ENCODE measurements at places on chromosomes 4 and X.
A peak's percentile ranks its signal among the peaks of the same experiment; 100 is the strongest.

- no peak for DNase-seq
Measured at GRCh38 chr4:20026456-20026855, 225.2 kb upstream of the SLIT2 start.

- no peak for DNase-seq
Measured at GRCh38 chr4:18923496-18924161, 902.1 kb upstream of the LCORL start.

DNA sequence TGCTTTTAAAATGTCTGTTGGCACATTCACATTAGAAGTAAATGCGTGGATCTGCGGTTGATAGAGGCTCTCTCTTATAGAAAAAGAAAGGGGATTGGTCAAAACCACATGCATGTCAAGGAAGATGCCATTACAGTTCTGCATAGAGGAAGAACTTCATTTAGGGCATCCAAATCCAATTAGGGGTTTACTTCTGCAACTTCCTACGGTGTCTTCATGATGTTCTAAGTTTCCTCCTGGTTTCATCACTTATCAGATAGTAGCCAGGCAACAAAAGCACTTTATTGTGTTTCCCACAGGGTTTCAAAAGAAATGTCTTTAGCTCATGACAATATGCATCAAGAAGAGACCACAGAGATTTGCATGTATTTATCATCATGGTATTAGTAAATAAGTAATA lies 136.0 kb upstream of the HPGD start:
- DNase-seq = no peak

DNA sequence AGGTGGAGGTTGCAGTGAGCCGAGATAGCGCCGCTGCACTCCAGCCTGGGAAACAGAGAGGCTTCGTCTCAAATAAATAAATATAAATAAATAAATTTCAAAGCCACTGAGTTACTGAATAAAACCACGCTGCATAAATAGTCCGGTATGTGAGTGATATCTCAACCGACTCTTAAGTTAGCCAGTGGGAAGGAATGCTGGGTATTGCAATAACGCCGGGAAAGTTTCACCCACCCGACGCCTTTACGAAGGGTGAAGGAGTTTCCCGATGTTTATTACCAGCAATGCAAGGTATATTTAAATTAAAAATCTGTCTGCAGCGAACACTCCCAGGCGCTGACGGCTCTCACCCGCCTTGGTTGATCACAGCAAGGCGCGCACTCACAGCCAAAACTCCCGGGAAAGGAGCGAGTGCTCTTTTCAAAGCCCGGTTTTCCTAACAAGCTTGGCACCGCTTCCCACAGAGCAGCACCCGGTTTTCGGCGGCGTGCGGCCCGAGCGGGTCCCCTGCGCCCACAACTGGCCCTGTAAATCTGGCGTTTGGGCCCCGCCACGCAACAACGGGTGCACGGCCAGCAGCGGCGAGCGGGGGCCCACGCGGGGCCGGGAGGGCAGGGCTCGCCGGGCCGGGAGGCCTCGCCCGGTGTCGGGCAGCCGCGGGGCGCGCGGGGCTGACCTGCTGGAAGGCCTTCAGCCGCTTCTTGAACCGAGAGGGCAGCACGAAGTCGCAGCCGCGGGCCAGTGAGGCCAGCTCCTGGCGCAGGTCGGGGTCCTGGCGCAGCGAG lies 13.7 kb downstream of the PPP2R3B start:
- no peak for DNase-seq

GRCh38 chr4:164304101-164304639 lies 449.8 kb upstream of the SMIM31 start:
- no peak for DNase-seq

GRCh38 chr4:4488405-4489404 lies 53.1 kb downstream of the STX18 start:
- DNase-seq = peak; percentile 59

DNA sequence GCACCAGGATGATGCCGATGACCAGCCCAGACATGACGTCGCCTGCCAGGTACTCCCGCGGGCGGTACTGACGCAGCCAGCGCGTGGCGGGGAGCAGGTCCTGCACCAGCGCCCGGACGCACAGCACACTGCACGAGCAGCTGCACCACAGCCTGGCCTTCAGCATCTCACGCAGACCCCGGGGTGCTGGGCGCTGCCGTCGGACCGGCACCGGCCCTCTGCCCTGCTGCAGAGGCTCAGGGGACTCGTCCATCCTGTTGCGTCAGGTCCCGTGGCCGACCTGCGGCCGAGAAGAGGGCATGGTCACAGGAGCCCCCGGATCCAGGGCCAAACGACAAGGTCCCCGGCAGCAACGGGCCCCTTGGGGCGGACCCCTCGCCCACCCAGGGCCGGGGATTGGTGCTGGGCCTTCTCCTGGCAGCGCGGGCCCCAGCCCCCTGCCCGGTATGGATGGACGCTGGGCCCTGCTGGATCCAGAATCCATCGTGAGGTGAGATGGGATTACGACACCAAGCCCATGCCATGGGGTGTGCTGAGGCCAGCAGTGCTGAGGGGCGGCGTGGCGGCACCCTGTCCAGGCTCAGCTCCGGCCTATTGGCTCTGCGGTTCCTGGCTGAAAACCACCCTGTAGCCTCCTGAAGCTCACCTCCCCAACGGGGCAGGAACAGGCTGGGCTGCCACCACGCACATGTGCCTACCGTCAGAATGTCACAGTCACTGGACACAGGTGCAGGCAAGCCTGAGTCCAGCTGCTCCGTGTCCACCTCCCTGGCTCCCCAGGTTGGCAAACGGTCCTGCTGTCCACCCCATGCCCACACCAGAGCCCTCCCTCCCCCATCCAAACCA lies 1.5 kb downstream of the SLC26A1 start:
- no peak for DNase-seq

- no peak for DNase-seq
Measured at GRCh38 chr4:24104158-24104565, 214.3 kb upstream of the PPARGC1A start.

- no peak for DNase-seq
Measured at GRCh38 chrX:18698737-18699650, 8.5 kb upstream of the PPEF1 start.

GRCh38 chrX:96314985-96315384 lies 369.7 kb upstream of the DIAPH2 start:
- no peak for DNase-seq

DNA sequence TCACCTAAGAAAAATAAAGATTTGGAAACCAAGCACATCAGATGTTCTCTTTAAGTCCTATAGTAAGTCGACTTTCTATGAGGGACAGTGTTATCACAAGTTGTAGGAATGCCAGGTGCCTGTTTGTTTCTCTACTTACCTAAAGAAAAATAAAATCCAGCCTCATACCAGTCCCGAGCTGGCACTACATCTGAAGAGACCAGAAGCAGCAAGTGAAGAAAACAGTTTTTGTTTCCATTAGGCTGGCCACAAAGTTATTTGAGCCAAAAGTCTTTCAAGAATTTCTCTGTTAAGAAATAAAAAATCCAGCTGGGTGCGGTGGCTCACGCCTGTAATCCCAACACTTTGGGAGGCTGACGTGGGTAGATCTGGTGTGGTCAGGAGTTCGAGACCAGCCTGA lies 10.8 kb upstream of the PPARGC1A start:
- no peak for DNase-seq

- no peak for DNase-seq
Measured at GRCh38 chr4:6734165-6734786, 18.3 kb downstream of the BLOC1S4 start.

GRCh38 chr4:1834047-1834775 lies 21.7 kb downstream of the LETM1 start:
- DNase-seq = no peak

- DNase-seq = no peak
Measured at GRCh38 chrX:80648023-80648422, 161.7 kb downstream of the BRWD3 start.

DNA sequence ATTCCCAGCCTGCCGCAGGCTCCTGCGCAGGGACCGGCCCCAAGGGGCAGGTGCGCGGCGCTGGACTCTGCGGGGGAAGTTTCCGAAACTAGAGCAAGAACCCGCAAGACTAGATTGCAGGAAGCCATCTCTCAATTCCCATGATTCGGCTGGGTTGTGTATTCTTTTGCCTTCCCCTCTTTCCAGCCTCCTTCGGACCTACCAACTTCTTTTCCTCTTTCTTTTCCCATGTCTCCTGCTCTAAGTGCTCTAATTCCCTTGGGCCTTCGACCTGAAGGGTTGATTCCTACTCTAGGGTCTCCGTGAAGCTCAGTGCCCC lies 645 bp upstream of the OPHN1 start:
- DNase-seq = no peak

DNA sequence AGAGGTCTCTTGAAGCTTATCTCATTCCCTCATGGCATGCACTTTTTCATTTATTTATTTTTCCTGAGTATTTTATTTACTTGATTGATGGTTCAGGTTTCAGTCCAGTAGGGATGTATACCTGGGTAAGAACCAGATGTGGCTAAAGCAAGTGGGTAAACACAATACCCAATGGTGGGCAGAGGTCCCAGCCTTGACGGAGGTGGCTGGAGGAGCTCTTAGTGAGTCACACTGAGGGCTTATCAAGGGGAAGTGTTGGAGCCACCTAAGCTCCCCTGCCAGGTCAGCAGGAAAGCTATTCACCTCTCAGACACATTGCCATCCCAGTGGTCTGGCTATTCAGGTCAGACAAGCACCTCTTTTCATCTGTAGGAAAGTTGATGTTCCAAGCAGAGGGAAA lies 236.2 kb upstream of the MAGEB16 start:
- DNase-seq = no peak

- no peak for DNase-seq
Measured at GRCh38 chr4:75723163-75724065, 963 bp upstream of the USO1 start.

GRCh38 chrX:155886409-155886808 lies 5.3 kb downstream of the VAMP7 start:
- DNase-seq = no peak

DNA sequence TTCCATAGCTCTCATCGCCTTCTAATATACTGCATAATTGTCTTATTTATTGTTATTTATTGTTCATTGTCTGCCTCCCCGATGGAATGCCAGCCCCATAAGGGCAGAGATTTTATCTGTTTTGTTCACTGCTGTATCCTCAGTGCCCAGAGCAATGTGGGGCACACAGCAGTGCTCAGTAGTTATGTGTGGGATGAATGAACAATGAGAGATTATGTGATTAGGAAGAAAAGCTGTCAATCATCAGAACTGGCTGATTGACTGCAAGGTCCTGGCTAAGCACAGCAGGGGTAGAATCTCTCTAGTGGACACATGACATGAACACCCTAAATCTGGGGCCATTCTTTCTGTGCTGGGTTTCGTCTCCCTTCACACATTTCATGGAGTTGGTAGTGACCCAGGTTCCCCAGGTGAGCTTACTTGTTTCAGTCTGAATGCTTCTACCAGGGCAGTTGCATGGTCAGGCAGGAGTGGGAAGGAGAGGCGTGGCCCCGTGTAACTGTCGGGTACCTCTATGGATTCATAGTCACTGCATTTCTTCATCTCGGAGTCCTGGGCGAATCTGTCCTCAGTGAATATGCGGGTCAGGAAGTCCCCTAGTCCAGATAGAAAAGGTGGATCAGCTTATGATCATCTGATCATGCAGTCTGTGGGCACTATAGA lies 12.6 kb downstream of the PPEF2 start:
- DNase-seq = no peak

- DNase-seq = no peak
Measured at GRCh38 chr4:108988464-108989195, 225.8 kb upstream of the ETNPPL start.

- no peak for DNase-seq
Measured at GRCh38 chr4:181946902-181947301, 296.3 kb upstream of the TENM3 start.

GRCh38 chr4:6495296-6495590 lies 22.8 kb upstream of the PPP2R2C start:
- DNase-seq = no peak

GRCh38 chr4:173380987-173381386 lies 10.2 kb downstream of the SAP30 start:
- no peak for DNase-seq

DNA sequence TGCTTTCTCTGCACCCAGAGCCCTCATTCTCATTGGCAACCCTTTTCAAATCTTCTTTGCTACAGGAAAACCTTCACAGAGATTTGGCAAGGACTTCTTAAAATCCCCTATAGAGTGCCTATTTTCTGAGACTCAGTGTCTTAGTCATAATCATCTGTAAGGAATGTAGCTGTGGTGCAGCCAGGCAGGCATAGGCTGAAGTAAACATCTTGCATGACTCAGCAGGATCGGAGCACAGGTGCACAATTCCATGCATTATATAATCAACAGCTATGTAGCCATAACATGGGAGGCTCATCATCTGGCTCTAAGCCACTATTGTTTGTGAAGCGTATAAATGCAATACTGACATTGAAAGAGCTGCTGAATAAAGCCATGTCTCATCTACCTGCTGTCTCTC lies 368.8 kb downstream of the MAGEE1 start:
- DNase-seq = no peak

DNA sequence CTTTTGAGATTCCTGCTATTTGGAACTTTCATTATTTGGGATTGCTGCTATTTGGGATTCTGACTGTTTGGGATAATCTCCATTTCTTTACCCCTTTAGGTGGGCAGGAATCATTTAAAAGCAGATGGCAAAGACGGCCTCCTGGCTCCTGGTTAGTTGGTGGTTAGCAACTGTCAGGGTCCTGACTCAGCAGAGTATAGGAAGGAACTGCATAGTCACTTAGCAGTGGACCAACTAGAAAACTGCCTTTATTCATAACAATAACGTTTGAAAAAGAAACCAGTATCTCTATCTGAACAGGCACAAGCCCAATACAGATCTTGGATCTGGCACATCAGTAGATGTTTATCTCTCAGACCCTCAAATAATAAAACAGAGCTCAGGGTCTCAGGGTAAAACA lies 469.7 kb upstream of the FGF16 start:
- DNase-seq = no peak

- DNase-seq = no peak
Measured at GRCh38 chrX:106612393-106612763, 600 bp downstream of the RADX start.

- no peak for DNase-seq
Measured at GRCh38 chr4:80788798-80789197, 241.7 kb upstream of the BMP3 start.

- no peak for DNase-seq
Measured at GRCh38 chr4:44146516-44146915, 302.1 kb downstream of the KCTD8 start.

GRCh38 chrX:135425026-135425965 lies 3.6 kb downstream of the SMIM10L2A start:
- no peak for DNase-seq

DNA sequence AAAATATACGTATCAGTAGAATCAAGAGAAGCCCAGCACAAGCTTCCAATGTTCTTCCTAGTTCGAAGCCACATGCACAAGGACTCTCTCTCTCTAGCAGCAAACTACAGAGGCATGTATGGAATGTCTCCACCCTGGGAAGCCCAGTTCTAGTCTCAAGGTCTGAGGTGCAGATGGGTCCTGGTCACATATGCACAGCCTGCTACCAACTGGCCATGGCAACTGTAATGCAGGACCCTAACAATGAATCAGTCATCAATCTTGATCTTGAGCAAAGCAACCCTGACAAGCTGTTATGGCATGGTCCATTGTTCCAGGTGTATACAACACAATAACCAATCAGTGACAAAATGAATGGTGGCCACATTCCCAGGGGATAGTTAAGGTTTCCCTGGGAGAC lies 55.8 kb downstream of the MBNL3 start:
- DNase-seq = no peak

GRCh38 chr4:113783701-113784100 lies 22.2 kb upstream of the CAMK2D start:
- DNase-seq = no peak

GRCh38 chrX:24054182-24055042 lies at the start of gene EIF2S3:
Gene EIF2S3 (plus strand): TSS chrX:24054956. CDS start chrX:24054969, 13 bp downstream.
- DNase-seq = peak; percentile 94

GRCh38 chrX:87489071-87489470 lies 28.5 kb upstream of the KLHL4 start:
- DNase-seq = no peak
